Fibroblast of skin of back (primary cell): ENCODE measurements at places on chromosomes 13 and 19.

DNA sequence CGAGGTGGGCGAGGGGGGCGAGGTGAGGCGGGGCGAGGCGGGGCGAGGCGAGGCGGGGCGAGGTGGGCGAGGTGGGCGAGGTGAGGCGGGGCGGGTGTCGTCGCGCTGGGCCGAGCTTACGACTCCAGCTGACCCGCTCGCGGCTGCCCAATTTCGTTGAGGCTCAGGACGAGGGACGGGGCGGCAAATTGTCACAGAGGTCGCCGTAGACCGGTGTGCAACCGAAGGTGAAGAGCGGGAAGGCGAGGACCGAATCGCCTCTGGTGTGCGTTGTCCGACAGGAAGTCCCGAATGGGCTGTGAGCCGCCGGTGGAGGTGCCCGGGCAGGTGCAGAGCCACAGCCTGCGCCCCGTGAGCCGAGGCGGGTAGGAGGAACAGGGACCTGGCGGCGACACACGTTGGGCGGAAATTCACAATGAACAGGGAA lies at the start of gene LACC1:
Gene LACC1, plus strand, starts transcription at position 150 of the 427 bp plus-strand sequence. CDS start 1,082 bp downstream, outside the sequence.
- no peak for DNase-seq

DNA sequence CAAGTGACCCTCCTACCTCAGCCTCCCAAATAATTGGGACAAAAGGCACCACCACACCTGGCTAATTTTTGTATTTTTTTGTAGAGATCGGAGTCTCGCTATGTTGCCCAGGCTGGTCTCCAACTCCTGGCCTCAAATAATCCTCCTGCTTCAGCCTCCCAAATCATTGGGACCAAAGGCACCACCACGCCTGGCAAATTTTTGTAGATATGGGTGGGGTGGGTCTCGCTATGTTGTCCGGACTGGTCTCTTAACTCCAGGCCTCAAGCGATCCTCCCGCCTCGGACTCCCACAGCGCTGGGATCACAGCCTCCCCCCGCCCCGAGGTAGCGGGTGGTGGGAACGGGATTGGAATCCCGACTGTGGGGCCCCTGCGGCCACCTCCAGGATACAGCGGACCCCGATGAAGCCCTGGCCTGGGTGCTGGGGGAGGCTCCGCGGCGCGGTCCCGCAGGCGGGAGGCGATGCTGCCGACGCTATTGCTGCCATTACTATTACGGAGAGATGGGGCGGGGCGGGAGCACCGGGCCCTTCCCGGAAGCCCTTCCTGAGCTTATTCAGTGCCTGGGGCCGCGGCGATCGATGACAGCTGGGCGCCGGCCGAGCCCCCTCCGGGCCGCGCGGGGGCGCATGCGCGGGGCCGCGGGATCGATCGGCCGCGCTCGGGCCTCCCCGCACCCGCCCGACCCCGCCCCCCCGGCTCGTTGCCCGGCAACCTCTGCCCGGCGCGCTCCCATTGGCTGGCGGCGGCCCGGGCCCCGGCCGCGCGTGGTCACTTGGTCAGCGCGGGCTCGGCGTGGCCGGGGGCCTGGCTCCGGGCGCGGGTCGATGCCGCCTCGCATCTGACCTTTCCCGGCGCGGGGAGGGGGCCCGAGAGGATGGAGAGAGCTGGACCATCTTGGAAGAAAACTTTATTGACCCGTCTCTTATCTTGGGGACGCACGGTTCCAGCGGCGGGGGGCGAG lies 27.9 kb upstream of the ONECUT3 start:
- DNase-seq = peak; percentile 54

- no peak for DNase-seq
These were observed 53.5 kb upstream of the ALOX5AP start for GRCh38 chr13:30681843-30682242.

DNA sequence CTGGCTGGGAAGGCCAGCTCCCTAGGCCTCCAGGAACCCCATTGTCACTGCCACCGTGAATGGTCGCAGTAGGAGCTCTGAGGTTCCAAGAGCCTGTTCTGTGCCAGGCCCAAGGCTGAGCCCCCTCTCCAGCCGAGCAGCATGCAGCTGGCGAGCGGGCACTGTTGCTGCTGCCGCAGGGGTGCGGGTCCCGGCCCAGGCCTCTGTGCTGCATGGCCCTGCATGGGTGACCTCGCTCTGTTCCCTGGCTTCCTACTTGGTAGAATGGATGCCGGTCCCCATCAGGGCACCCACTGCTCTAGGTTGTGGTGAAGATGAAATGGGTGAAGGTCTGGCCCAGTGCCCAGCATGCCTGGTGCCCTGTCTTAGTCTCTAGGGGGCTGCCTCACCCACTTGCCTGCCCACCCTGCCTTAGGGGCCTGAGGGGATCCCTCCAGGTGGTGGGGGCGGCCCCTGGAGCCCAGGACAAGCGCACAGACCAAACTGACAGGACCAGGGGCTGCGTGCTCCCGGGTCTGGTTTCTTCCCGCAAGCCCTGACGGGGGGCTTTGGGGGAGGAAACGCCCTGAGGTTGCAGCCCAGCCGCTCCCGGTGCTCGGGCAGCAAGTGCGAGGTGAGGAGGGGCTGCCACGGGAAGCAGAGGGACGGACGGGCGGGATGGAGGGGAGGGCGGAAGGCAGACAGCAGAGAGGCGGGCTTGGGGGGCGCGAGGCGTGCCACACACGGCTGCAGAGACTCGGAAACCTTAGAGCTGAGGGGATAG lies 8.7 kb upstream of the UQCR11 start:
- DNase-seq = no peak

GRCh38 chr13:94579063-94579462 lies 16.9 kb downstream of the TGDS start:
- DNase-seq = no peak

- no peak for DNase-seq
These were observed 1303.4 kb downstream of the PCDH9 start for GRCh38 chr13:65926750-65927171.

DNA sequence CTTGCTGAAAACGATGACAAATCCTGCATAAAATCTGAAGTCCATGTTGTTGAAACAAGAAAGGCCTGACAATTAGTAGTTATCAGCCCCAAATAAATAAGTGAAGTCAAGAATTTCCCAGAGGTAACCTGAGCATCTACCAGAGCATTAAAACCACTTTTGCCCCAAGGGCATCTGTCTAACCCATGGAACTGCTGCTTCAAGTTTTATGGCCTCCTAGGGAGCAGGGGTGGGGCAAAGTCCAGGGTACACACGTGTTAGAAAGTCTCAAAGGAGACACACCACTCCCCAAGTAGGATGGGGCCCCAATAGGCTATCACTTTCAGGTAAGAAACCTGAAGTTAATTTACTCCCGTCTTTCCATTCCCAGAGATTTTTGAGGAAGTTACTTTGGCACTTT lies 81.1 kb downstream of the CACNA1A start:
- DNase-seq = no peak

DNA sequence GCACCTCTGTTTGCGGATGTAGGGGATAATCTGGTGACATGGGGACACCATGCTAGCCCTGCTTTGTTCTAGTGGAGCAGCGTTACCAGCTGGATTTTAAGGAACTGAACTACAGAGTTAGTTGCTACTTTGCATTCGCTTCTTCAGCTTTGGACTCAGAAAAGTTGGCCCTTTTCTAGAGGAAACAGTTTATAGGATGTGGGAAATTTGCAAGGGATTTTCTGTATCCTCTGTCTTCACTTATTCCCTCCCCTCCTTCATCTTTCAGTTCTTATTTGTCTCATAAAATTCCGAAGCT lies 2.1 kb downstream of the GATAD2A start:
- DNase-seq = no peak

- no peak for DNase-seq
These were observed 139.7 kb downstream of the FLT1 start for GRCh38 chr13:28355046-28355821.

- no peak for DNase-seq
These were observed 13.6 kb upstream of the PEPD start for GRCh38 chr19:33535226-33535625.

DNA sequence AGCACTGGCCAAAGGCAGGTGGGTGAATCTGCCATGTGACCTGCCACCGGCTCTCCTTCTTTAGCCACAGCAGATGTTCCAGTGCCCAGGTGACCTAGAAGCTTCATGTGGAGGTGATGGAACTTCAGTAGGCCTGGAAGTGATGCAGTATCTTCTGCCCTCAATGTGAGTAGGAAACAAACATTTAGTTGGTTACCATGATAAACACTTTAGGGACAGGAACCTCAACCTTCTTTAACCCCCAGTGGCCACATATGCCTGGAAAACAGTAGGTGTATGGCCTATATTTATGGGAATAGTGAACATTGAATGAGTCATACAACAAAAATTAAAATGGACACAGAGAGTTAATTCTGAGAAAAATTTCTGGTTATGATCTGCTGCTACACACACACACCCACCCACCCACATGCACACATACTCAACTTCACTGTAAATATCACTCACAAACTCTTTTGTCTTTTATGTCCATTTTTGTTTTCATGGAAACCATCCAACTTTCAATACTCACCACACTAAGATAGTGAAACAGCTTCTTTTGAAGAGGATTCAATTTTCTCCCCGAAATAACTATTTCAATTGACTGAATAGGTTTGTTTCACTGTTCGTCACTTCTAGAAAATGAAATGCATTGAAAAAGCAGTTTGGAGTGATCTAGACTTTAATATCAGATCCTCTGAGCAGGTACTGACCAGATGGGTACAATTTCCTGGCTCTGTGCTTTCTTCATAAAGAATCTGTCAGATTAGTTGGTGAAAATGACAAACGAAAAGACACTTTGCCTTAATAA lies 97.3 kb downstream of the STARD13 start:
- DNase-seq = no peak

GRCh38 chr13:21218351-21219035 lies 42.0 kb downstream of the MRPL57 start:
- no peak for DNase-seq

DNA sequence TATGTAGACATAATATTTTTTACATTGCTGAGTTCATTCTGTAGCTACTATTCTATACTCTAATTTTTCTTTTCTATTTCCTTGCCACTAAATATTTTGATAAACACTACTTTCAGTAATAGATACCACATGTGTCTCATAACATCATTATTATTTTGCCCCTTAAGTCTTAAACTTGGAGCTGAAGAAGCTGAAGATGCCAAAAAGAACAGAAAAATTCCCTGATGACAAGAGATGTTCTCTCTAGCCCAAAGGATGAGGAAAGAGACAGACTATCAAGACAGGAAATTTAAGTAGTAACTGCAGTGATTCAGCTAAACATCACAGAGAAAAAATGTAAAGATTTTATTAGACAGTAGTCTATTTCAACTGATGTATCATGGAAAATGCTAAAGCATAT lies 322.0 kb upstream of the KLHL1 start:
- DNase-seq = no peak

- no peak for DNase-seq
These were observed 782 bp downstream of the CYSLTR2 start for GRCh38 chr13:48654511-48654910.

- DNase-seq = no peak
These were observed 2.7 kb upstream of the KLK2 start for GRCh38 chr19:50870417-50871089.
